ENCODE measurements at places on chromosomes 5 and 9.

DNA sequence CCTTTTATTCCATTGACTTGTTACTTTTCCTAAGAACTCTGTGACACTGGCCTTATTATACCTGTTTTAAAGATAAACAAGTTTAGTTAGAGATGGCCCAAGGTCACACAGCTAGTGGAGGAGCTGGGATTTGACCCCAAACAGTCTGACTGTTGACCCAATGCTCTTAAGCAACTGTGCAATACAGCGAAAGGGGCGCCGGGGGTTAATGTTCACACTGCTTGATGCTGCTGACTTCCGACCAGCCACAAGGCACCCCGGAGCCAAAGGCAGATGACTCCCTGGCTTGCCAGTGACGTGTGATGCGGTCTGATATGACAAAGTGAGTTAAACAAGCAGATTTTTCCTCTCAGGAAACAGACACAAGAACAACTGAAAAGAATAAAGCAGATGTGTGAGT, 23.9 kb downstream of the PIK3R1 start:
- no peak for DNase-seq

DNA sequence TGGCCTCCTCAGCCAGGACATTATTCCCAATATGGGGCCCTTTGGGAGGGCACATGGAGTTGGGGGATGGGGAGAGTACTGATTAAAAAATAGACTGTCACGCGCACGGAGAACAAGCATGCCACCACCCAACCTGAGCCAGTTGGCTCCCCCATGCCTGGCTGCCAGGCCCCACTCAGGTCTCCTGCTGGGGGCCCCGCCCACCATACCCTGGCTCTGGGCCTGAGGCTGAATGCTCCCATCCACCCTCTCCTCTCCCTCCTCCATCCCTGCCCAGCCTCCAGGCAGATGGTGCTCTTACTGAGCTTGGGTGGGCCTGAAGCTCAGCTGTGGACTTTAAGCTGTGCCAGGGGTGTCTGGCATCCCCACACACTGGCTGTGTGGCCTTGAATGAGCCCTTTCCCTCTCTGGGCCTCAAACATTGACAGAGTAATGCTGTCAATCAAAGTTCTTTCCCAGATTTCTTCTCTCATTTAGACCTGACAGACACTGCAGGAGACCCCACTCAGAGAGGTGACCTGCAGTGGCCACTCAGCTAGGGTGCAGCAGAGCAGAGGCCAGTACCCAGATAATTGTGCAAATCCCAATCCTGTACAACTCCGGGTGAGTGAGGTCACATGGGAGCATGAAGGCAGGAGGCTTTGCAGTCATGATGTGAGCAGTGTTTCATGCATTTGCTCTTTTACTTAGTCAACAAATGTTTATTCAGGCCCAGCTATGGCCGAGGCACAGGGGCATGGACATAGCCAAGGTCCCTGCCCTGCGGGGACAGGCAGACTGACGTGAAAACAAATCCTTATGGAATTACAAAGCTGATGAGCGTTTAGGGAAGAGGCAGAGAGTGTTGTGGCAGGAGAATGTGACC, 9.8 kb upstream of the SYNPO start:
- no peak for DNase-seq

DNA sequence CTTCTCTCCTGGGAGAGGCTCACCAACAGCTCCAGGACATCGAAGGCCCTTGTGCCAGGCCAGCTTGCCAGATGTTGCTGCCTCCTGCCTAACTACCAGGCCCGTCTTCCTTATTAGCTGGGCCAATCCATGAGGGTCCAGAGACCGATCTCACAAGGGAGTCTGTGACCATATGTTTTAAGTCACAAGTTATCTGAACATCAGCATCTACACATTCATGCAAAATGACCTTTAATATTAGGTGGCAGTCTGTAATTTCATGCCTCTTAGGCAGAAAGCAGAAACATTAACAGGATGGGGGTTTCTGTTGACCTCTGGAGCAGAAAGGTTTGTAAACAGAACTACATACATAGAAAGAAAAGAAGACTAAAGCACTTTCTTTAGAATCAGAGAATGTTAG, 75.1 kb upstream of the SLC25A51 start:
- DNase-seq, result no peak

GRCh38 chr5:93902288-93902687, 160.9 kb upstream of the POU5F2 start:
- no peak for DNase-seq

- DNase-seq, result no peak
These were observed 75.2 kb downstream of the CDH6 start for GRCh38 chr5:31268686-31269085.

DNA sequence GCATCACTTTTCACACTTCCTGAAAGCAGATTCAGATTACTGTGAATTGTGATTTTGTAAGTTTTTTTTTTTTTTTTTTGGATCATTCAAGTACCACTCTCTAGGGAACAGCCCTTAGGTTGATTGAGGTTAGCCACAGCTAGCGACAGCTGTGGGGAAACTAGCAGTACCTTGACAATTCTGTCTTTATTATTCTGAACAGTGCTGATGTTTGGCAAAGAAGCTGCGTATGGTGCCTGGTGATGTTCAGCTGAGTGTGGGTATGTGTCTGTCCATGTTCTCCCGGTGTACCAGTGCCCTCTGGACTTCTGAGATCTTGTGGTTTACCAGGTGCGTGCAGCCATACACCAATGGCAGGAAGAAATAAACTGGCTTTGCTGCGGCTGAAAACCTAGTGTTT, 117.3 kb upstream of the PLPPR1 start:
- DNase-seq, result no peak

DNA sequence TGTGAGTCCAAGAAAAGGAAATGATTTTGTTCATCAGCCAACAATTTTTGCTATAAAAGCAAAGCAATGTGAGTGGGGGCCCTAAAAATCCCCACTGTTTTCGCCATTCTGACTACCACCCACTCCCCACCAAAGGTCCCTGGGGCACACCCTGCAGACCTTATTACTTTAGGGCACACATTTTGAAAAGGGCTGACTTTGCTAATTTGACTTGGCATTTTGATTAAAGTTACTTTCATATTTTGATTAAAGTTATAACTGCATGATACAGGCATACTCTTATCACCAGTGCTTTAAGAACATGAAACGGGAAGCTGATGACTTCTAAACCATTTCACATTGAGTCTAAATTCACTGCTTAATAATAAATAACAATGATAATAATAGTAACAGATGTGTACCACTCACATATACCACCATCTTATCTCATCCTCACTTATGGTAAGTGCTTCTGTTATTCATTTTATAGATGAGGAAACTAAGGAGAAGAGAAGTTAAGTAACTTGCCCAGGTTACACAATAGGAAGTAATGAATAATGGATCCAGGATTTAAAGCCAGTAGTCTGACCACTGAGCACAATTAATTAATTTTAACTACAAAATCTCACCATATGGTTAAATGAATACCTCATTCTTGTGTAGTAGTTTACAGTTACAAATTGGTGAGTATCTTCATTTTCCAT, 25.4 kb upstream of the NR3C1 start:
- no peak for DNase-seq

DNA sequence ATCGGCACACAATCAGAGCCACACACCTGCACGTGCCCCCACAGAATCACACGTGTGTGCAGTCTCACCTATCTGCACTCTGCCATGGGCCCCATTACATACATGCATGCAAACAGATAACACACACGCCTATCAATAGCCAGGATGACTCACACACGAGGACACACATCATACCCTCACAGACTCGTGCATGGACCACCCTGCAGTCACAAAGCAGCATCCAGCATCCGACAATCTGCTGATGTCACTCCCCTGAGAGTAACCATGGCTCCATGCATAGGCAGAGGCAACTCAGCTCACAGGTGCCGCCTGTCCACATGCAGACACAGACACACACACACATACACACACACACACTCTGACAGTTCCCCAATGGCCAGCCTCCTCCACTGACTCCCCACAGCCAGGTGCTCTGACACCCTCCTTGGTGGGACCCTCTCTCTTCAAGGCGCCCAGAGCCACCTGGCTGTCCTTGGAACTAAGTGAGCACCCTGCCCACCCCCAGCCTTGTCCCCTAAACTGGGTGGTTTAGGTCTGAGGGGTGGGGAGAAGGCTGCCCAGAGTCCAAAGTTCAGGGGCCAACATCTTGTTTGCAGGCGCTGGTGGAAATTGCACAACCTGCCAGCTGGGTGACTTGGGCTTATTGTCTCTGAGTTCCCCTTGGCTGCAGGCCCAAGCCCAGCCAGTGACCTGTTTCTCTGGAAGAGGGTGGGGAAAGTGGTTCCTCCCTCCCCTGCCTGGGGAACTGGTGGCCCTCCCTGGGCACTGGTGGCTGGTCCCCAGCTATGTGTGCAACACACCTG, 34.6 kb upstream of the NEK6 start:
- no peak for DNase-seq

- DNase-seq, result no peak
These were observed 610.9 kb downstream of the RAB3C start for GRCh38 chr5:59193616-59194319.

GRCh38 chr5:172211676-172212075, 17.7 kb downstream of the EFCAB9 start:
- no peak for DNase-seq

DNA sequence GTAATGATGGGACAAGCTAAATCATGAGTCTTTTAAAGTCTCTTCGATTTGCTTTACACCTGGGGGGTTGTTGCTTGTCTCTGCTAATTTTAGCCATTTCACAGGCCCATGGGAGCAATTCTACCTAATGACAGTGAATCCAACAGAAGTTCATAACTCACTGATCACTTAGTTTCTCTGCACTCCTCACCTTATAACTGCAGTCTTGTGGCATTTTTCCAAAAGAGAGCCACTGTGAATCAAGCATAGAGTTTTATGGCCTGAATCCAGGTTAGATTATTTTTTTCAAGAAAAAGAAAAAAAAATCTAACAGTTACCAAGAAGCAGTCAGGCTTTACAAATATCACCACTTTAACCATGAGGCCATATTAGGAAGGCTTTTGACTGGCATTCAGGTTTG, 1.5 kb upstream of the IL7R start:
- no peak for DNase-seq

GRCh38 chr9:114895521-114895991, 34.8 kb downstream of the TNFSF8 start:
- DNase-seq, result no peak

- DNase-seq, result no peak
These were observed 13.6 kb upstream of the MTMR12 start for GRCh38 chr5:32326216-32326772.

DNA sequence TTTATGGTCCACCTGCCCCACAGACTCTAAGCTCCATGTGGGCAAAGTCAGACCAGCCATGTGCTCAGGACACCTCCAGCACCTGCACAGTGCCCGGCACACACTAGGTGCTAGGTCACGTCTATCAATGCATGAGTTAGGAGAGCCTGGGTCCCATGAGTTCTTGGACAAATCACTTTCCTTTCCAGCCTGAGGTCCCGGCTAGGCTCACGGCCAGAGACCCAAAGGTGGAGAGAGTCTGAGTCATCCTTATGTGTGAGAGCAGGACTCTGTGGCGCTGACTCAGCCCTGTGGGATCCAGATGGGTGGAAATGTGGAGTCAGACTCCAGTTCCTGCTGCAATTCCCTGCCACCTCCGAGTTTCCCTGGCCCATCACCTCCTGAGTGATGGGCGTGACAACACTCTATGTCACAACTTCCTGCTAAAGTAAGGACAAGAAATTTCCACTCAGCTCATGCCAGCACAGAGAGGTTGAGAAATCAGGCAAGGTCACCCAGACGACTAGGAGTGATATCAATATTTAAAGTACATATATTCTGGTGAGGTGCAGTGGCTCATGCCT, 2.5 kb upstream of the ST6GALNAC4 start:
- DNase-seq, result no peak

- DNase-seq, result no peak
These were observed 1125.0 kb upstream of the DMAC1 start for GRCh38 chr9:8924562-8924961.

DNA sequence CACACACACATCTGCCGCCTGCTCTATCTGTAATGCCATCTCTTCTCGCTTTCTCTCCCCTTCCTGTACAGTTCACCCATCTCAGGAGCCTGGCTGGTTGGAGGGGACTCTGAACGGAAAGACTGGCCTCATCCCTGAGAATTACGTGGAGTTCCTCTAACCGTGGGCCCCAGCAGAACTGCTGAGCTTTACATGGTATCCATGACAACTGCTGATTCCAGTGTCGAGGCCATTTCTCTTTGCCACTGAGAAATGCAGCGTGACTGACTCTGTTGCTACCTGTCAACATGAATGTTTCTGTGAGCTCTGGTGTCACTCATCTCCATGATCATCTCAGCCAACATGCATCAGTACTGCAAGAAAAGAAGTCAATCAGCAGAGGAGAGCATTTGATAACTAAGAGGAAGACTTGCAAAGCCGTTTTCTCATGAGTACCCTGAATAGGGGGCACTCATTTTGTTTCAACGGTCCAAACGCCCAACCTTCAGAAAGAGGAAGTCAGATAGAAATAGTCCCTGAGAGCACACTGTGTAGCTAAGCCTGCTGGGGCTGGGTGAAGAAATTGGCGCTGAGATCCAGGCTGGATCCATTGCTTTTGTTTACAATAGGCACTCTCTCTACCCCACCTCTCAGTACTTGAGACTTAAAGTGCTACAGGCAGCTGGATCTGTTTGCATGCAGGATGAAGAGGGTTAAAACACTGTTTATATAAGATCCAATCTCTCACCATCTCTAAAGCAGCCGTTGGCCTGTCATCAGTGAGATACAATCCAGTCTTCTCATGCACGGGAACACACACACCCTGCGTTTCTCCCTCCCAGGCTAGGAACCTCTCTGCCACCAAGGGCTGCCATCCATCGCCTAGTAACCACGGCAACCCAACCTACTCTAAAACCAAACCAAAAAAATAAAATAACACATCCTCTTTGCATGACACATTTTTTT, 180.9 kb downstream of the NR3C1 start:
- peak; percentile 37 for DNase-seq

DNA sequence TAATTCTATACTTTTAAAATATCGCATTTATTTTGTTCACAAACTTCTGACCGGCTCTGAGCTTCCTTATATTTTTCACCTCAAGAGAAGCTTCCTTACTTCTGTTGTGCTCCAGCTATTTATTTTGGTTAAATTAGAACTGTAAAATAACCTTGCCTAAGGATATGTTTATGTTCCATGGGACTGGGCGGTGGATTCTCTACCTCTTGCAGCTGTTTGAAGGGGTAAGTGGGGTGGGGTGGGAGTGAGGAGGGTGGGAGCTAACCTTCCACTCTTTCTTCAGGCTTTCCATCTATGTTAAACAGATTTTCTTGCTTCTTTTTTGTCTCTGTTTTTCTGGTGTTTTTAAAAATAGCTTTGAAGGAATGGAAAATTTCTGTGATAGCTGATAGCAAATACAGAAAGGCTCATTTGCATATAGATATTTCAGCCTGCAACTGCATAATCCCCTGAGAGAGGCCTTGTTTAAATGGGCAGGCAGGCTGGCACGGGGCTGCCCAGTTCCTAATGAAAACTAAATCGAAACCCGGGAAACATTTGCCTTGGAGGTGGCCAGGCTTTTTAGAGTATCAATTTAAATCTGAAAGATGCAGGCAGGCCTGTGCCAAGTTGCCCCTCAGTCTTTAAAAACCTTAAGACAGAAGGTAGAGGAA, 122.1 kb upstream of the DMAC1 start:
- no peak for DNase-seq

DNA sequence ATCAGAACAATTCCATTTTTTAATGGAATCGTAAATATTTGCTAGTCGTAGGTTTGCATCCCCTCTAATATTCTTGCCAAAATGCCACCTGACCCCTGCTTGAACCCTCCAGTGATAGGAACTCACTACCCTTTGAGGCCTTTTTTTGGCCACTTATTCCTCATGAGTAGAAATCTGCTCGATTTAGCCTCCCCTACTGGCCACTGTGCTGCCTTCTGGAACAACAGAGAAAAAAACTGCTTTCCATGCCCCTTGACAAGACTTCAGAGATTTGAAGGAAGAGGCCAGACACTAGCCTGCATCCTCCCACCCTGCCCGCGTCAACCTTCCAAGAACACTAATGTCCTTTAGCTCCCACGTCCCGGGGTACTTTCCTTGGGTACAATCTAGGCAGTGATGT, 4.1 kb downstream of the CCDC69 start:
- DNase-seq, result no peak

Data from NCI-H1417 treated with DMSO at 0.1 percent for 48 hours (cell line).